ENCODE measurements at places on chromosomes 11 and 22. TPM values are rescaled to one million over a fixed set of nuclear protein-coding genes. Genes with fewer than 3 reads are reported as not detected.

DNA sequence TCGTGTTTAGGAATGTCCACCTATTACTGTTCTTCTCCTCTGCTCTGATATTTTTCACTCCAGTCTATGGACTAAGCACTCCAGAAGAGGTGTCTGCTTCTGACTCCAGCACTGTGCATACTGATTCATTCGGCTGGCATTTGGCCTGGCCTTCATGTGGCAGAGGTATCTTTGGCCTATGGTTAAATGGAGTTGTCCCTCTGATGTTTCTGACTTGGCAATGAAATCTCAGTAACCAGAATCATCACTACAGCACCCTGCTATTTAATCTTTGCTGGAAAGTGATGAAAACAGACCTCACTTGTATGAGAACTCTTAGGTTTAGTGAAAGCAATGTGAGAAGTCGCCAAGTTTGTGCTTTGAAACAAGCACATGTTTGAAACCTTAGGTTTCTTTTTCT is 155.2 kb downstream of the MAML2 start:
- no peak for DNase-seq

DNA sequence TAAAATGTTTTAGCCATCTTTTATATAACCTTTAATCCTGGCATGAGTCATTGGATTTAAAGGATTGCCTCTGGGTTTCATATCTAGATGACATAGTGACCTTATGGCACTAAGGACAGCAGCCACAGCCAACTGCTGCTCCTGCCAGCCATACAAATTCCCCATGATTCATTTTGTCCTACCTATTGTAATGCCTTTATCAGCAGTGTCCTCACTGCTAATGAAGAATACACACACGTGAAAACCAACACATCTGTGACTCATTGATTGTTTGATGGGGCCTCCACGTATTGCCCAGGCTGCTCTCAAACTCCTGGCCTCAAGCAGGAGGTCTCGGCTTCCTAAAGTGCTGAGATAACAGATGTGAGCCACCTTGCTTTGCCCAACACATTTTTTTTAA is 1.8 kb downstream of the LDHAL6A start:
- no peak for DNase-seq

- no peak for DNase-seq
Observed at GRCh38 chr11:61749591-61750217, 2.7 kb upstream of the MYRF start.

DNA sequence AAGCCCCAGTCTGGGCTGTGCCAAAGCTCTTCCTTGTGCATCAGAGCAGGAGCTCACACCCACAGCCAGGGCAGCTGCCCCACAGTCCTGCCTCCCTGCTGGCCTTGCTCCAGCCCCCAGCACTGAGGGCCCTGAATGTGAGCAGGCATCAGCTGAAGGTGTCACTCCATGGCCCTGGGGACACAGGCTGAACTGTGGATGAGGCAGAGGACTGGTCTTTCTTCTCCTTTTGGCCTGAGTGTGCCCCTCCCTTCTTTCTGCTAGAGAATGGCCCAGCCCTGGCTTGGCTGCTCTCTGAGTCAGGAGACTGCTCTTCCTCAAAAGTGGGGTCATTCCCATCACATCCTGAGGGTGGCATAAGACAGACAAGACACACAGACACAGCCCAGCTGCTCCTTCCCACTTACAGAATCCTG is 16.2 kb downstream of the OTOG start:
- DNase-seq: no peak

- no peak for DNase-seq
Observed at GRCh38 chr22:27699383-27700019, 102.1 kb downstream of the MN1 start.

DNA sequence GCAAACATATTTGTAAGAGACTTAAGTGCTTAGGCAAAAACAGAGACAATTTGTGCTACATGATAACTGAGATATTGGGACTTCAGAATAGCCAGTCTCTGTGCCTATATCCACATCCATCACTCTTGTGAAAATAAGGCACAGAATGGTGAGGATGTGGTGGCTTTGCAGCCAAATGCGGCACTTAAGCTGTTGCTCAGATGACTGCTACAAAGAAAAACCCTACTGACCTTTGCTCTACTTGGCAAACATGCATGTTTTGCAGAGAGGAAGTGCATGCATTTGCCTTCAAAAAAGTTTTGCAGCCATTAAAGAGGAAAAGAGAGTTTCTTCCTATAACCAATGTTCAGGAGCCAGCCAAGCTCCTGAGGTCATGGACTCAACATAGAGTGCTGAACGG is 675.0 kb upstream of the KIRREL3 start:
- DNase-seq: no peak

DNA sequence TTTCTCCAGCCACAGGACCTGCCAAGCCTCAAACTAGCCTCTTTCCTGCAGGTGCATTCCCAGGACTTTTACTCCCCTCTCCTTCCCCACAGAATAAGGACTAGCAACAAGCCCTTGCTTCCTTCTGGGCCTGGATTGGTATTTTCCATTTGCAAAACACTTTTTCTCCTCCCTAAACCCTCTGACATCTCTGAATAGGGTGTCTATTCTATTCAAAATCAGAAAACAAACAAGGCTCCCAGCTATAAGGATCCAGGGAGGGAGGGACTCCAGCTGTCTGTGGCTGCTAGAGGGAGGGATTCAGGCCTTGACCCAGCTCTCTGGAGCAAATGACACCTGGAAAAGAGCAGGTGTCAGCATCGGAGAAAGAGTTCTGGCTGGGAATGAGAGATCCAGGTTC is 168.5 kb upstream of the BDNF start:
- no peak for DNase-seq

DNA sequence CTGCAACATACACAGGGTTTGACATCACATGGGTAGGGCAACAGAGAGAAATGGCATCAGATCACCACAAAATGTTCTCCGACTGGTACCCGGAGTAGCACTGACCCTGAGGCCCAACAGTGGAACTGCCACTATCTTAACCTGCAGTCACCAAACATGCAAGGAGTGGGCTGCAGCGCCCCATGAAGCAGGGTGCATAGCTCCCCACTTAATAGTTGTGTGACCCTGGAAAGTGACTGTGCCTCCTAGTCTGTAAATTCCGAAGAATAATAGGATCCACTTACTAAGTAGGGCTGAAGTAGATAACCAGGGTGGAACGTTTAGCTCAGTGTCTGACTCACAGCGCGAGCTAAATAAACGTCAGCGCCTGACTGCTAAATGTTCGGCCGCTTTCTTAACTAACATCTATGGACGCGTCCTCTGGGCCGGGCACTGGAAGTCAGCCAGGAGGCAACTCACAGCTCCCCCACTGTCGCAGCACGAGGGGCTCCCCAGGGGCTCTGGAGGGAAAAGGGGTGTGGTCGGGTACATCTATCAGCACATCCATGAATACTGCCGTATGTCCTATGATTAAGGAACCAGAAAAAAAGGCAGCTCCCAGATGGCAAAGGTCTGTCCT is 777 bp downstream of the LTO1 start:
- DNase-seq: no peak

GRCh38 chr11:38796281-38796680 is 2198.2 kb upstream of the RAG2 start:
- DNase-seq: no peak

DNA sequence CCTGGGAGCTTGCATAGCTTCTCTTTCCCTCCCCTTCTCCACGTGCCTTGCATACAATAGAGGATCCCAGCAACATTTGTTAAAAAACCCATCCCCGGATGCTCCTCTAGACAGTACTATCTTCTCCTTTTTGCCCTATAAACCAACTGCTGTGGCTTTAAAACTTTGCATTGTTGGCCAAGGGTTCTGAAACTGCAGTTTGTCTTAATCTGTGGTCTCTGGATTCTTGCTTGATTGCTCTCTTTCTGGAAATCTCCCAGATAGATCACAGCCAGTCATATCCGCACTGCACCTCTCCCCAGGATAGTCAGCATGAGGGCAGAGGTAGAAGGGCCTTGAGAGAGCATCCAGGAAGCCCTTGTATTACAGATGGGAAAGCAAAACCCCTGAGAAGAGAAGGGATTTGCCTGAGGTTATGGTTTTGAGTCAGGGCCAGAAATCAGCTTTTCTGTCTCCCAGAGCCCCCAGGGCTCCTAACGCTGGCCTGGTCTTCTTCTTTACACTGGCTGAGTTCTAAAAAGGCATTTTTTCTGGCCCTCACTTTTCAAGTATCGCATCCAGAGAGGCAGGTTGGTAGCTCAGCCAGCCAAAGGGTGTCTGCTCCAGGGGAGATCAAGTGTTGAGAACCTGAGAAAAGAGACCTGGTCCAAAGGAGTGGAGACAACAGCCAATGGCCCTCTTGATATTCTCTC is 70.6 kb downstream of the ADM start:
- DNase-seq: no peak

ARSA gene
- 44.0 TPM for total RNA-seq

LGR4 gene
- 61.9 TPM for total RNA-seq

ALX4 gene
- total RNA-seq: not detected

OR6A2 gene
- total RNA-seq: not detected

Measured in osteocyte (in vitro differentiated cells).